ENCODE measurements at places on chromosomes 6 and 20. TPM values are rescaled to one million over a fixed set of nuclear protein-coding genes. Genes with fewer than 3 reads are reported as not detected.
A peak's percentile ranks its signal among the peaks of the same experiment; 100 is the strongest.

GRCh38 chr20:35767683-35768481, 3.9 kb upstream of the PHF20 start:
- DNase-seq = no peak

DNA sequence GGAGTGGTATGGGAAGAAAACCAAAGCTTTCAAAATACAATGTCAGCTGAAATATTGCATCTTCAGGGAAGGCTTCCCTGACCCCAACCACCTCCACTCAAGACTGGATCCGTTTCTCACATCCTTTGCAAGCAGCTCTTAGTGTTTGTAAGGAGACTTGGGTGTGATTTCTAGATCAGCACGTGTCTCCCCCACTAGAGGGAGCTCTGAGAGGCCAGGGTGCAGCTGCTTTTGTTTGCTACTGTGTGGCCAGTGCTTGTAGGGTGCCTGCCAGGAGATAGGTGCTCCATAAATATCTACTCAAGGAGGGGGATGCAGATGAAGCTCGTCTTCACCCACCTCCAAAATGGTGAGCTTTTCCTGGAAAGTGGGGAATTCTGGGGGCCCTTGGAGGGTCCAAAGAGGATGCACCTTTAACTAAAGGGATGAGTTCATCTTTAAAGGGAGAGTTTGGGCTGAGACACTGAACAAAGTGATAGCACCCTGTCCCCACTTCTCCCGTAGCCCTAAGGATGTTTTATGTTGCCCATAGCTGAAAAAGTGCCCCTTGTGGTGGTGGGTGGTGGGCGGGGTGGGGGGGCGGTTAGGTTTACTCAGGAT, 52.6 kb upstream of the MAFB start:
- peak; percentile 86 for DNase-seq

DNA sequence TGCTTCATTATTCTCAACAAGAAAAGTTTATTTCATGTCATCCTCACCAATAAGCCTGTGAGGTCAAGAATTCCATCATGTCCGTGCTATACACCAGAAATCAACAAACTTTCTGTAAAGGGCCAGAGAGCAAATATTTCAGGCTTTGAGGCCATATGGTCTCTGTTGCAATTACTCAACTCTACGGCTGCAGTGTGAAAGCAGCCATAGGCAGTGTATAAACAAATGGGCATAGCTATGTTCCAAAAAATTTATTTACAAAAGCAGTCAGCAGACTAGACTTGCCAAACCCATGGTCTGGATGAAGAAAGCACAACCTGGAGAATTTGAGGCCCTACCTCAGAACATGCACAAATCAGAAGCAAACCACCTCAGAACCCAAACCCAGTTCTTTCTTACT, 118.5 kb downstream of the PCSK2 start:
- DNase-seq = no peak

- no peak for DNase-seq
Observed at GRCh38 chr6:135185483-135185882, 4.4 kb downstream of the MYB start.

DNA sequence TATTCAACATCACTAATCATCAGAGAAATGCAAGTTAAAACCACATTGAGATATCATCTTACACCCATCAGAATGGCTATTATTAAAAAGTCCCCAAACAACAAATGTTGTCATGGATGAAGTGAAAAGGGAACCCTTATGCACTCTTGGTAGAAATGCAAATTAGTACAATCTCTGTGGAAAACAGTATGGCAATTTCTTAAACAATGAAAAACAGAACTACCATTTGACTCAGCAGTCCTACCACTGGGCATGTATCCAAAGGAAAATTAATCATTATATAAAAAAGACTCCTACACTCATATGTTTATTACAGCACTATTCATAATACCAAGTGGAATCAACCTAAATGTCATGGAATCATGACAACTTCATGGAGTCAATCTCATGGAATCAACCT, 611.3 kb upstream of the GJE1 start:
- no peak for DNase-seq

DNA sequence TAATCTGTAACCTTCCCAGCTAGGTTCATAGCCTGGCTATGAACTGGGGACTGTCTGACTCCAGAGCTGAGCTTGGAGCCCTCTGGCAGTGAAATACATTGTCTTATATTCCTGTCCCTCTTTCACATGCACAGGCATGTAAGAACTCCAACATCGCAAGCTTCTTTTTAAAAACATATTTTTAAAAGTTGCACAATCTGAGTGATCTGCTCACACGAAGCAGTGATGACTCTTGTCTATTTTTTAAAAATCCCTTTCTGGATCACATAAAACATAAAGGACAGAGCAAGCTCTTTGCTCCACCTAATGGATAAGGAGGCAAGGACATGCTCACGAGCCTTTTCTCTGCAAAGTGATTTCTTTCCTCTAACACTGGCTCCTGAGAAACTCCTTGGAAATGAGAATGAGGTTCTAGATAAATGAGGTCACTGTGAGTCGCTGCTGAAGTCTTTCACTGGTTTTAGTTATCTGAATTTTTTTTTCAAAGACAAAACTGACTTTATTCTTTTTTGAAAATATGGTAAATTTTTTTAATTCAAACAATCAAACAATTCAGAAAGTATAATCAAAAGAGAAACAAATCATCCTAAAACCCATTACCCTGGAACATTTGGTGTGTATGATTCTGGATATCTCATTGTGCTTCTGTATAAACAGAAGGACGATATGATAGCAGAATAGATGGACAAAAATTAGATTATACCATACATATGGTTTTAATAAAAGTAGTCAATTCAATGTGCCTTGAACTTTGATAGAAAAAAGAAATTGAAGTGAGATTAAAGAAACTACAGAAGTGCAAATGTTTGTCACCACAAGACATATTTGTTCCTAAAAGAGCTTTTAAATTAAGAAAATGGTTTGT, 30.8 kb downstream of the IL20RA start:
- peak; percentile 69 for DNase-seq

The PIM1 gene
- 1.1 TPM for total RNA-seq
